Renal cortex interstitium (tissue), 15 donors: ENCODE measurements at places on chromosomes 5 and 9. TPM values are rescaled to one million over a fixed set of nuclear protein-coding genes. Genes with fewer than 3 reads are reported as not detected.

The PAPPA gene
- 14.8 TPM for polyA plus RNA-seq

The FIBCD1 gene
- polyA plus RNA-seq: 0.47 TPM

The PCDHGA7 gene
- 2.5 TPM for polyA plus RNA-seq

The SARDH gene
- 13.3 TPM for polyA plus RNA-seq

The TMEM174 gene
- polyA plus RNA-seq: 22.8 TPM

The PCDHA9 gene
- 0.04 TPM for polyA plus RNA-seq

The OBP2B gene
- polyA plus RNA-seq: 0.34 TPM

The MEIKIN gene
- polyA plus RNA-seq: not detected

The CDC20B gene
- polyA plus RNA-seq: 0.40 TPM

The VLDLR gene
- 31.4 TPM for polyA plus RNA-seq

The SPATA31D4 gene
- polyA plus RNA-seq: not detected

DNA sequence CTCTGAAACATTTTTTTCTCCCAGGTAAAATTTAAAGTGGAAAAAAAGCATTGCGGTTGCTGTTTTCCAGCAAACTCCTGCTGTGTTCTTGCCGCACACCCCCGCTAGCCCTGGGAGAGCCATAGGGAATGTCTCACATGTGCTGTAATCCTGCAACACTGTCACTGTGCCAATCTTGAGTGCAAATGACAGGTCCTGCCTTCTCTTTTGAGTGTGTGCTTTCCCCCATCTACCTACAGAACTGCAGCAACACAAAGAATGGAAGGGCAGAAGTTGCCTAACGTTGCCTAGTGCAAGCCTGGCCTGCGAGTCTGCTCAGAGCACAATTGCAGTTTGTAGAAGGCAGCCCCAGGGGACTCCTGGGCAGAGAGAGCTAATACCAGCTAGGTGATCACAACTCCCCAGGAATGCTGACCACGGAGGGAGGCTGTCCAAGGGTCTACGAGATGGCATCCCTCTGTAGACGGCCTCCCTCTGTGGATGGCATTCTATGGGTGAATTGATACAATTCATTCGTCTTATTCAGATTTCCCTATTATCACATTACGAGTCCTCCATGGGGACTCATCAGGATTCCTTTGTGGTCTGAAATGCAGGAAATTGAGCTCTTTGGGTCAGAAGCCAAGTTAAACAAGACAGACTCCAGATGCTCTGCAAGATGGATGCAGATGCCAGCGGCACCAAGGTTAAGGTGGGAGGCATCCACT, 172.6 kb upstream of the S1PR3 start:
- DNase-seq: no peak

- no peak for DNase-seq
Observed at GRCh38 chr5:178564811-178565550, 25.2 kb downstream of the COL23A1 start.

DNA sequence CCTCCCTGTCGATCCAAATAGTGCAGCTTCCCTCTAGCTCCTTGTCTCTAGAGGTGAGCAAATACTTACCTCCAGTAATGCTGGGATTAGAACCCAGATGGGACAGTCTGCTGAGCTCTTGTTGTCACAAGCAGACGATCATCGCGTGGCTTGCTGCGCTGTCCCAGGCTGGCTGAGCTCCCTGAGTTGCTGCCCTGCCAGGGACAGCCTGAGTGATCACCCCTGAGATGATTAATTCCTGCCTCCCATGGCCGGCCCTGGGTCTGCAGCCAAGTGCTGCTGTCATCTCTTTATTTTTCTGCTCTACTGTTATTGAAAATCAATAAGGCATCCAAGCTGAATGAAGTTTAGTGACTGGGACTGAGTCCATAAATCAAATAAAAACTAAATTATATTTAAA, 94.0 kb upstream of the ALDH1B1 start:
- no peak for DNase-seq

- no peak for DNase-seq
Observed at GRCh38 chr9:21331676-21332402, 3.4 kb downstream of the KLHL9 start.

- no peak for DNase-seq
Observed at GRCh38 chr5:141413540-141414069, 818 bp downstream of the PCDHGA10 start.

- peak; percentile 70 for DNase-seq
Observed at GRCh38 chr9:33374634-33375237, 27.6 kb downstream of the AQP7 start.

DNA sequence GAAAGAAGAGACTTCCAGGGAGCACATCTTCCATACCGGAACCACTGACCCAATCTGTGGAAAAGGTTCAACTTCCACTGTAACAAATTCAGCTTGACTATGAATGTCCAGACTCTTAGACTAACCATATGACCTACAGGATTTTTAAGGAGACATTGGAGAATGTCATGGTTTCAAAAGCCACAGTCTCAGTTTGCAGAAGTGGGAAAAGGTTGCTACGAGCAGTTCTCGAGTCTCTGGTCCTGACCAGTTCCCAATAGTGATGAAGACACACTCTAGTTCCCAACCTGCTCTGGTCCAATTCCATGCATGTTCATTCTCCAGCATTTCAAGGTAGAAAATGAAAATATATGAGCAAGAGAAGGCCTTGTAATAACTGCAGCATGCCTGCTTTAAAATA, 158.0 kb downstream of the MAPKAP1 start:
- DNase-seq: no peak

DNA sequence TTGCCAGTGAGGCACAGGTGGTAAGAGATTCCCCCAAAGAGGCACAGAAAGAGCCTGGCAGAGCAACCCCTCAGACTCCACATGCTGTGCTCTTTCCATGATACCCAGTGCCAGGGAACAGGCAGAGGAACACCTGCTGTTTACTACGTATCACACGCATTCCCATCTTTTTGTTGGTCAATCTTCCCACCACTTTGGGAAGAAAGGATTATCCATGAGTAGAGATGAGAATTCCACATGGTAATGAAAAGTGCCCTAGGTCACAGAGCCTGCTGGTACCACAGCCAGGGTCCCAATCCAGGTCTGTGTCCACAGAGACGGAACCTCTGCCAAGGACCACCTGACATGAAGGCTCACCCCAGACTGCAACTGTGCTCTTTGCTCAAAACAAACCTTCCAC, 86.6 kb downstream of the LHFPL2 start:
- DNase-seq: no peak

- no peak for DNase-seq
Observed at GRCh38 chr9:90855208-90855902, 53.7 kb downstream of the SYK start.

GRCh38 chr5:61619777-61620518, 287.9 kb downstream of the ZSWIM6 start:
- DNase-seq: no peak

- DNase-seq: no peak
Observed at GRCh38 chr5:23103566-23103965, 250.4 kb upstream of the CDH12 start.

- DNase-seq: no peak
Observed at GRCh38 chr5:137735555-137736284, at the start of gene KLHL3. KLHL3 (minus strand) TSS chr5:137736089; CDS start chr5:137735646, 443 bp downstream.

DNA sequence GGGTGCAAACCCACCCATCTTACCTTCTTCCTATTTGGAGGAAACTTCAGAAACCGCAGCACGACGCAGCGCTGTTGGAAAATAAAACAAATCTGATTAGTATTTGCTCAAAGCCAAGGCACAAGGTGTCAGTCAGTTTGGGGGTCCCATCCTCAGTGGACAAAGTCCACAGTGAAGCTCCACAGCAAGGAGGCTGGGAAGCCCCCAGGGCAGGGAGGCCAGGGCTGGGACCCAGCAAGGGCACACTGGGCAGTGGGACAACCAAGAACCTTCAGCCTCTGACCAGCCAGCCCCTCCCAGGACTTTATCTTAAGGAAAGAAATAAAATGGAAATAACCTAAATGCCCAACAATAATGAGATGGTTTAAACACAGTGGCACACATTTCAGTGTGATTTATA, 11.3 kb downstream of the IPPK start:
- DNase-seq: no peak

DNA sequence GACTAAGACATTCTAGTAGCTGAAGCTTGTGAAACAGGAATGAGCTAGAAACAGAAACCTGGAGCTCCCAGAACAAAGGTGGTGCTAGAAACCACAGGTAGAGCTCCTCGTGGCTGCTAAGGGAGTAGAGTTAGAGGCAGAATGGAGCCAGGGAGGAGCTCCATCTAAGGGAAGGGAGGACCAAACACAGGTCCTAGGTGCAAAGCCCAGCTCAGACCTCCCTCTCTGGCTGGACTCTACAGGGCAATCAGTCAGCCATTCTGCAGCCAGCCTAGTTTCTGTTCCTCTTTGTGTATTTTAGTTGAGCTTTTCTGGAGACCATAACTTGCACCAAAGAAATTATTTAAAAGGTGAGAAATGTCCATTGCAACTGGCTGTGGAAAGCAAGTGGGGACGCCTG, 70.4 kb downstream of the CRB2 start:
- no peak for DNase-seq

DNA sequence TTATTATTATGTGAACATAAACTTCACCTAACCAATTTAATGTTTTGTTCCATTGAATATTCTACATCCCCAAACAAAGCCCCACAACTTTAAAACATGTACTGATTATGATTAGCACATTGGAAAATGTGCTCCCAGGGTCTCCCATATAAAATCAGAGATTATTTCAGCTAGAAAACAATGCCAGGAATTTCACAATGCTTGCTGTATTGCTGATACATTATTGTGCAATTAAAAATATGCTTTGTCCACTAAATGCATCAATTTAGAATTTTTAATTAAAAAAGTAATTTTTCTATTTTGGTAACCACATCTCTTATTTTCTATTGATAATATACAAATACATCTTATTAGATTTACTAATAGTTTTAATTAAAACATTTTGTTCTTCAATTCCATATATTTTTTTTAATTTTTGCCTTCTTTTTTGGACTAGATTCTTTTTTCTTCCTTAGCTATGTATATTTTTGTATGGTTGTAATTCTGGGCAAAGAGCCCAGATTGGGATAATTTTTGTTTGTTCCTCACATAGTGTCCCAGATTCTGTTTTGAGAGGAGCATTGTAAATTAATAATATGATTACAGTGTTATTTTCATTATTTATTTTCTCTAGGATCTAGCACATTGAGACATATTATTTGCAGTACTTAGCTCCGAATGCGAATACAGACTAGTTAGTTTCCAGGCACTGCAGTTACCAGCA, 241.5 kb upstream of the CDH18 start:
- no peak for DNase-seq

GRCh38 chr5:43281840-43282658, 31.2 kb downstream of the HMGCS1 start:
- no peak for DNase-seq

DNA sequence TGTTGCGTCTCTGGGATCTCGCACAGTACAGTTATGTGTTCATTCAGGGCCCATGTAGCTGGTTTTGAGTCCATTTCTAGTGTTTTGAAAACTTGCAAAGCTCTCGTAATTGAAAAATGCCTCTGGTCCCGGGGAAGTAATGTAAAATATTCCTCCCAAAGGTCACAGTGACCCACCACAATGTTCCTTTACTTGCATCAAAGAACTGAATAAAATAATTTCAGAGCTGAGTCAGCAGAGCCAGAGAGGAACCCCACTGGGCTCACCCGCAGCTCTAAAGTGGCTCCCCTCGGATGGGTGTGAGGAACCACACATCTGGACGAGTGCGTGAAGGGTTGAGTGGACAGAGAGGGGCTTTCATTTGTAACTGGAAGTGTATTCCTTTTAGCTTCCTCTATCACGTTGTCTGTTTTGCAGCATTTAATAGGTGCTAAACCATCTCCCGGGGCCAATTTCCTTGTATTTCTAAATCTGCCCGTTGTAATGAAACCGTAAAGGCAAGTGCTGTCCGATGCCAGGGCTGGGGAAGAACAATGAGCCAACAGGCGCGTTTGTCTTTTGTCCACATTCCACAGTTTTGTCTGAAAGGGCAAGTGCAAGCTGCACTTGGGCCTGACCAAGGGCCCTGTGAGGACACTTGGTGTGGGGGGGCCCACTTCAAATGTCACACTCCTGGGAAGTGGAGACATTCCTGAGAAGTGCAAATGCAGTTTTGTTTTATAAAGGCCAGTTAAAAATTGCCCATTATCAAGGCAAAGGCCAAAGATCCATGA, 29.9 kb downstream of the COL5A1 start:
- DNase-seq: no peak

- DNase-seq: no peak
Observed at GRCh38 chr5:101561018-101561417, 657.9 kb upstream of the ST8SIA4 start.

- no peak for DNase-seq
Observed at GRCh38 chr5:75677607-75678006, 39.6 kb downstream of the POC5 start.

DNA sequence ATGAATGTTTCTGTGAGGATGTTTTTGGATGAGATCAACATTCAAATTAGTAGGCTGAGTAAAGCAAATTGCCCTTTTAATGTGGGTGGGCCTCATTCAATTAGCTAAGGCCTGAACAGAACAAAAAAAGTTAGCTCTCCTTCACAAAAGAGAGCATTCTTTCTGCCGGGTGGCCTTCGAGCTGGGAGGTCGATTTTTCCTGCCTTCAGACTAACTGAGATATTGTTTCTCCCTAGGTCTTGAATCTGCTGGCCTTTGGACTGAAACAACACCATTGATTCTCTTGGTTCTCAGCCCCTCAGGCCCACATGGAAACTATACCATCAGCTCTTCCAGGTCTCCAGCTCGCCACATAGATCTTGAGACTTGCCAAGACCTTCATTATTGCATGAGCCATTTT, 29.1 kb upstream of the FREM1 start:
- DNase-seq: no peak

GRCh38 chr5:160071516-160071915, 47.7 kb downstream of the PWWP2A start:
- DNase-seq: no peak

DNA sequence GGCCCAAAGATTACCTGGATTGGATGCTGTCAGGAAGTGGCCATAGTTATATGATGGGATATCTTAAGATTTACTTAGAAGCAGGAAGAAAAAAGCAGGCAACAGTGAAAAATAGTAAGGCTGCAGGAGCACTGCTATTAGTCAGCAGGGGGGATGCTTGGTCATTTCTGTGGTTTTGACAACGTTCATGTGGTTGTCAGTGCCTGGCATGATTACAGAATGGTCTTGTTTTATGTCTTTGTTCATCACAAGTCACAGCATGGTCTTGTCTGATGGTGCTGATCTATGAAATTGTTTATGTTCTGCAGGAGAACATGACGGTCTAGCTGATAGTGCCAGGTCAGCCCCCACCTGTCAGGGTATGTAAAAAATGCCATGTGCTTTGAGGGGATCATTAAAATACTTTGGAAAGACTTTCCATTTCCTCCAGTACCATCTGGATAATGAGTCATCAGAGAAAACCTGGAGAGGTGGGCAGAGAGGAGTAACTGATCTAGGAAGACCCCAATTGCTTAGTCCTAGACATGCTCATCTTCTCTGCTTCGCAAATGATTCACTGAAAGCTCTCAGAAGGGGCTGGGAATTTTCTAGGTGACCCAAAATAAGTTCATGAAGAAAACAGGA, 48.5 kb downstream of the PLGRKT start:
- DNase-seq: no peak
